ENCODE measurements at places on chromosomes 3 and 15.

DNA sequence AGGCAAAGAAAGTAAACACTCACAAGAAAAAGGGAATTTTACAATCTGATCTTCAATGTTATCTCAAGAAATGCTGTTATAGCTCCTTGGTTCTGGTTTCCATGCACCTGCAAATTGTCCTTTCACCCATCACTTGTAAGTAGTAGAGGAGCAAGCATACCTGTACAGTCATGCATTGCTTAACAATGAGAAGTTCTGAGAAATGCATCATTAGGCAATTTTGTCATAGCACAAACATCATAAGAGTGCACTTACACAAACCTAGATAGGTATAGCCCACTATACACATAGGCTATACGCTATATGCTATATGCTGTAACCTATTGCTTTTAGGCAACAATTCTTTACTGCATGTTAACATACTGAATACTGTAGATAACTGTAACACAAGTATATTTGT, 672.3 kb downstream of the FHIT start:
- DNase-seq: no peak

- no peak for DNase-seq
These were observed 3.3 kb upstream of the TIPIN start for GRCh38 chr15:66359740-66360139.

DNA sequence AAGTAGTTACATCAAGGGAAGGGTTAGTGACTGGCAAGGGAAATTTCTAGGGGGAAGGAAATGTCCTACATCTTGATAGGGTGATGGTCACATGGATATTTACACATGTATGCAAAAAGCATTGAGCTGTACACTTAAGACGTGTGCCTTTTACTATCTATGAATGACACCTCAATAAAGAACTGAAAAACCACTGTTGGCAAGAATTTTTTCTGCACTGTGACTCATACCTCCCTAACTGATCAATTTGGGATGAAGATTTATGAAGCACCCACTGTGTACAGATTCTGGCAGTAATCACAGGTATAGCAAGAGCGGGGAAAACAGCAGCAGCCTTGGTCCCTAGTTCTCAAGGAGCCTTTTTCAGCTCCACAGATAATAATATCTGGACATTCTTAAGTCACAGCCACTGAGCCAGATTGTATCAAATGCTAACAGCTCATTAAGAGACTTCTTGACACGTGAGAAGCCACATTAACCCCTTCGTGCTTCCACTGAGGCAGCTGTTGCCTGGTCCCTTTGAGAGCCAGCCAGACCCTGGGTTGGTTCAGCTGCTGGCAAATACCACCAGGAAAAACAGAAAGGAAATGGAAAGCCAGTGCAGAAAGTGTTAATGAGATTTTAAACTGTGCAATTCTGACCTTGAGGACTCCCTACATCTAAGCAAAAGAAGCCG, 32.0 kb upstream of the GALNT15 start:
- no peak for DNase-seq

- no peak for DNase-seq
These were observed 620.3 kb downstream of the FHIT start for GRCh38 chr3:60630953-60631352.

DNA sequence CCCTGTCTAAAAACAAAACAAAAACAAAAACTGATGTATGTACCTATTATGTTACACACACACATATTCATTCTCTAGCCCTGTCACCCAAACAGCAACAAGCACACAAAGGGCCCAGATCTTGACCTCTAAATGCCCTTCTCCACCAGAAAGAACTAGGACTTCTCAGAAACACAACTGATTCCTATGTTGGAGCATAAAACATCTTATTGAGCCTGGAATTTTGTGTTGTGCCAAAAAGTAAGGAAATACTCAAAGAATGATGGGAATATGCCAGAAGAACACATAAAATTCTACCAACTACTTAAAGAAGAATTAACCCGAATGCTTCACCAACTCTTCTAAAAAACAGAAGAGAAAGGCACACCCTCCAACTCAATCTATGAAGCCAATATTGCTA, 66.7 kb upstream of the OCA2 start:
- DNase-seq: no peak

GRCh38 chr15:61088675-61089074, 140.4 kb downstream of the RORA start:
- no peak for DNase-seq

GRCh38 chr3:189988854-189989253, 131.8 kb downstream of the P3H2 start:
- no peak for DNase-seq

DNA sequence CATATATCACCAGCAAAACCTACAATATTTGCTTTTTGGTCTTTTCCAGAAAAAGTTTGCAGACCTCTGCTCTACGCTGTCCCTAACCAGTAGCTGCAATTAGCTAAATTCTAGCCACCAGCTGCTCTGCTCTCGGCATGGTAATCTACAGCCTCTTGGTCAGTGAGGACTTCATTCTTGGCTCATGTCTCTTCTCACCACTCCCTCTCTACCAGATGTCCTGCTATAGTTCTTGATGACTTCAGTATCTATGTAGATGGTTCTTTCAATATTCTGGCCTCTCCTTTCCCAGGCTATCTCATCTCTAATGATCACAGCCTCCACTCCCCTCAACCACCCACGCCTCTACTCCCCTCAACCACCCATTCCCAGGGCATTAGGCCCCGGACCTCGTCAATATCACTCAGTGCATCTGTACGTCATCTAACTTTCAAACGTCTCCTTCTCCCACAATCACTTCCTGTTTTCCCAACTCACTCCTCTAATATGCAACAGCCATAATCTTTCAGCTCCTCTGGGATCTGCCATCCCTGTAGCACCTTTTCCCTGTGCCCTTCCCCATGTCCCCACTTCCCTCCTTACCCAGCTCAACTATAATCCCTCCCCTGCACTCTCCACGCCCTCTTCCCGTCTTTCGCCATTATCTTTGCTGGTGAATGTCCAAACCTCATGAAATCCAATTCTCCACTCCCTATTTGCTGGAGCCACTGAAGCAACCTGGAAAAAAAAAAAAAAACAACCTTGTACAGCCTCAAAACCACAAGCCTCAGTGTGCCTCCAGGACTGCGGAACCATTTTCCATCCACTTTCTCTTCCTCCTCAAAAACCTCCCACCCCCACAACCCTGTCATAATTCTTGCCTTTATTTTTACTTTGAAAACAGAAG, 429.4 kb upstream of the PROK2 start:
- no peak for DNase-seq

DNA sequence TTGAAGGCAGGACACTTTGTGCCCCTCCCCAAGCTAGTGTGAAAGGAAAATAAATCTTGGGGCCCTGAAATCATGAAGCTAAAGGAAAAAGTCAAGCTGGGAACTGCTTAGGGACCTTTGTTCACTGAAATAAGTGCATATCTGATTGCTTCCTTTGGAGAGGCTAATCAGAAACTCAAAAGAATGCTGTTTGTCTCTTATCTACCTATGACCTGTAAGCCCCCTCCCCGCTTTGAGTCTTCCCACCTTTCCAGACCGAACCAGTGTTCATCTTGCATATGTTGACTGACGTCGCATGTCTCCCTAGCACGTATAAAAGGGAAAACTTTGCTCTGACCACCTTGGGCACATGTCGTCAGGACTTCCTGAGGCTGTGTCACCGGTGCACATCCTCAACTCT, 53.1 kb downstream of the SLC30A4 start:
- DNase-seq: no peak

DNA sequence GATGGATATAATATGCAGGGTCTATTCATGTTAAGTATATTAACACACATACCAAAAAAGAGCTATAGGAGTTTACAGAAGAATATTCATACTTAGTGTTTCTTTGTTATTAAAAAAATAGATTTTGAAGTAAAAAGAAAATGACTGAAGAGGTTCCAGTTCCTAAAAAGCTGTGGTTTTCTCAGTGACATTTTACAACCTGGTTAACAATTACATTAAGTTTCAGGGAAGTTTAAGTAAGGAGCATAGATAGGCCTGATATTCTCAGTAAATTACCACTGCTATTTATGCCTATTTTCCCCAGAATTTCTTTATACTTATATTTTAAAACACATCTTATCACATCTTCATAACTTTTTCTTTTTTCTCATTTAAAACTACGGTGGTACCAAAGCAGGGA, 43.6 kb upstream of the SPTSSB start:
- DNase-seq: no peak

DNA sequence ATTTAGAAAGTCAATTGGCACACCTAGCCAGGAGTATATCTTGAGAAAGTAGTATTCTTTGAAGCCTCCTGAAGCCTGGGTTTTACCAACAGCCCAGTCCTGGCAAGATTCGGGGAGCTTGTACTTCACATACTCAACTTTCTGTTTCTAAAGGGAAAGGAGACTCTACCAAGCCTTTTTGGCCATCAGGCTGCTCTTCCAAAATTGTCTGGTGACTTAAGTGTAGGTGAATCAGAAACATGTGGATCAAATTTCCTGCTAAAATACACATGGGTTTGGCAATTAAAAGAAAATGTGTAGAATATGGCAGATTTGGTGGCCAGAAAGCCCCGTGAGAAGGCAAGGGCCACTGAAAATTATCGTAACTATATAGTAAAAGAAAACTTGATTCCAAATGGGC, 15.9 kb upstream of the GREM1 start:
- DNase-seq: no peak

Measured in central memory CD8-positive, alpha-beta T cell (primary cell).